IMR-90 (cell line): ENCODE measurements at places on chromosomes 2 and 18. TPM values are rescaled to one million over a fixed set of nuclear protein-coding genes. Genes with fewer than 3 reads are reported as not detected.

GRCh38 chr2:143468341-143468888 is 339.2 kb downstream of the ARHGAP15 start:
- no peak for DNase-seq

SFT2D3 gene
- 3.1 TPM in 2 replicates for polyA plus RNA-seq

- DNase-seq = no peak
These were observed 259.8 kb upstream of the CXCR4 start for GRCh38 chr2:136377423-136378382.

GRCh38 chr2:44295633-44296359 is 20.5 kb downstream of the SLC3A1 start:
- no peak for DNase-seq

DNA sequence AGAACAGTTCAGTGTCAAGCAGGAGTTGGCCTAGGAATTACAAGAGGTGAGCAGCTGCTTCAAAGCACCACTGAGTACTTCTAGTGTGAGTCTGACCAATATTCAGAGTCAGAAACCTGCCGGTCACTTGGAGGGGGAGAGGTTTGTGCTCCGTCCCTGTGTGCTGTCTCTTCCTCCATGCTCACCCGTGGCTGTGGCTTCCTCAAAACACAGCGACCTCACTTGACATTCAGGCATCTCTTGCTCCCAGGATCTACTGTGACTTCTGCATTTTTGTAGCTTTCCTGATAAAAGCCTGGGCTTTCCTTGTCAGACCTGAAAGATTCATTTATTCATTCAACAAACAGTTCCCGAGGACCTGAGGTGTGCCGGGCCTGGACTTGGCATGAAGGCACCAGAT is 32.9 kb downstream of the TPRKB start:
- DNase-seq = no peak

DNA sequence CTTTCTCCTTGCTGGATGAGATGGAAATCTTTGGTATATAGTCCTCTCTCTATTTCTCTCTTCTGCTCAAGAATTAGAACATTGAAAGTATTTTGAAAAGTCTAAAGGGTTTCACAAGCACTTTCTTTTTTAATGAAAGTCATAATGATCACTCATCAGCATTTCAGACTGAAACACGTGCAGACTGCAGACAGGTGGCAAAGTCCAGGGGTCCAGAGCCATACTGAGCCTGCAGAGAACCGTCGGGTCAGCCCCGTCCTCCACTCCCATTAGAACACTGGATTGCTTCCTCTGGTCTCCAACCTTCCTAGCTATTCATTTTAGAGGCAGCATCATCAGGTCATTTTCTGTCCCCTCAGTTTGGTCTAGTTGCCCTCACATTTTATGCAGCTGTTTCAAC is 3.1 kb downstream of the TMEM247 start:
- no peak for DNase-seq

SCN2A gene
- 0.17 and 0.24 TPM in 2 replicates for polyA plus RNA-seq
